ENCODE measurements at places on chromosomes 11 and 22.

DNA sequence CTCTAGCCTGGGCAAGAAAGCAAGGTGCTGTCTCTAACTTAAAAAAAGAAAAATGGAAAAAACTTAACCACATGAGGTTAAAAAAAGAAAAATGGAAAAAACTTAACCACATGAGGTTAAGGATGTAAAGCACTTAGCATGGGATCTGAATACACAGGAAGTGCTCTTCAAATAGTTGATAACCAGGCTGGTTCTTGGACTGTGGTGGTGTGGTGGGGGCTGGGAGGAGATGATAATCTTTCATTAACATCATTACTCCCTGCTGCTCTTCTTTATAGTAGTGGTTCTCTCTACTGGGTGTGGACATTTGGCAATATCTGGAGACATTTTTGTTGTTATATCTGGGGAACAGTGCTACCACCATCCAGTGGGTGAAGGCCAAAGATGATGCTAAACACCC, 88.4 kb downstream of the TTC17 start:
- DNase-seq = no peak

GRCh38 chr22:49755631-49756001, 72.1 kb downstream of the BRD1 start:
- no peak for DNase-seq

GRCh38 chr22:20205464-20205963, 54.7 kb upstream of the CCDC188 start:
- DNase-seq = no peak

DNA sequence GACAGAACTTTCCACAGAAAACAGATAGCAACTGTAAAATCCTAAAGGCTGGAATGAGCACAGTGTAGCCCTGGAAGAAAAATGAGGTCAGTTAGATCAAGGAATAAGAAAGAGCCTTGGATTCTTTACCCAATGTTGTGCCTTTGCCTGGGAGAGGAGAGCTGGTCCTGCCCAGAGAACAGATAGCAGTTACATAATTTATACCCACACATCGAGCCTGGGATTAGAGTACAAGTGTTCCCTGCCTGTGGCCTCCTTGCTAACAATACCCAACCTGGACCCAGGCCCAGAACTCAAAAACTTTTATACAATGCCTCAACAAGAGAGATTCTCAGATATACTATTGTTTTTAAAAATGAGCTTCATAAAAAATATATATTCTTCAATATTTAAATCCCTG, 1998.4 kb downstream of the LRRC4C start:
- DNase-seq = no peak

- no peak for DNase-seq
Measured at GRCh38 chr22:31229402-31230079, 17.4 kb downstream of the LIMK2 start.

- no peak for DNase-seq
Measured at GRCh38 chr22:45029501-45029900, 19.7 kb upstream of the PHF21B start.

- DNase-seq = no peak
Measured at GRCh38 chr11:107593951-107594350, 3.0 kb downstream of the ELMOD1 start.

GRCh38 chr11:113937918-113938317, 33.3 kb downstream of the HTR3B start:
- no peak for DNase-seq

DNA sequence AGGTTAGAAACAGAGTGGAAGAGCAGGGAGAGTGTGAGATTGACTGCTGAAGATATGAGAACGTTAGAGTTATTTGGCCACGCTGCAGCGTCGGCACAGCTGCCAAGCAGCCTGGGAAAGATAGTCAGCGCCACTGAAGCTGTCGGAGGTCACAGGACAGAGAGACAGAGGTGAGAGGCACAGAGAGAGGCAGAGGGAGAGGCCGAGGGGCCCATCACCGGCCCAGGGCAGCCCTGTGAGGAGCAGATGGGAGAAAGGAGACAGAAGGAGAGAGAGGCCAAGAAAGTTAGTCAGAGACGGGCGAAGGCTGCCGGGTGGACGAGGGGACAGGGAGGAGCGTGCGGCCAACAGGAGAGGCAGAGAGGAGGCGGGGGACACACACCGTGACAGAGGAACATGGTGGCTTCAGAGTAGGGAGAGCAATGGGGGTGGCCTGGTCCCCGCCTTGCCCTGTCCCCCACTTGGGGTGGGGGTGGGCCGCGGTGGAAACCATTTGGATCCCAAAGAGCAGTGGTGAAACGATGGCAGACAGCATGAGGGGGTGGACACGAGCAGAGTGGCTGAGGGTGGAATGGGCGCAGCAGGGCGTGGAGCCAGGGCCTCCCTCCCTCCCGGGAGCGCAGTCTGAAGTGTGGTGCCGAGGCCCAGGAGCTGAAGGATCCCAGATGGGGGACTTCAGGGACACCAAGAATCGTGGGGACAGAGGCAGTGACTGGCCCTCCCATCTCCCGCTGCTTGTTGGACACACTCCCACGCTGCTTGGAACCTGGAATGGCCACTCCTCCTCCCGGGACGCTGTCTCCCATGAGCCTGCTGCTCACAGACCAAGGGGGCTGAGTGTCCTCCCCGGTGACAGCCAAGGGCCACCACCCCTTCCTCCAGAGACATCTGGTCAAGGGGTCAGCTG, 26.6 kb downstream of the LRRC10B start:
- DNase-seq = no peak

DNA sequence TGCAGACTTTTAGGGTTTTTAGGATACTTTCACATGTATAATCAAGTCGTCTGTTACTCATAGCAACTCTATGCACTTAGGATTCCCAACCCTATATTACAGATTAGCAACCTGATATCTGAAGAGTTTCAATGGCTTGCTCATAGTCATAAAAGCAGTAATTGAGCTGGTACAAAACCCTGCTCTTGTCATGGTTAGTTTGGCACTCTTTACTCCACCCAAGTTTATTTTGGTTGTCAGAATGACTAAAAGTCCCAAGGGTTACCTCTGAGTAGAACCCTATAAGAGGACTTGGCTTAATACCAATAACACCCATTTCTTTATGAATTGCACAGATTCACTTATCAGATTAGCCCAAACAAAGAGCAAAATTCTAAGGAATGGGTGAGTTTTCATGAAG, 550.6 kb downstream of the SOX6 start:
- no peak for DNase-seq

DNA sequence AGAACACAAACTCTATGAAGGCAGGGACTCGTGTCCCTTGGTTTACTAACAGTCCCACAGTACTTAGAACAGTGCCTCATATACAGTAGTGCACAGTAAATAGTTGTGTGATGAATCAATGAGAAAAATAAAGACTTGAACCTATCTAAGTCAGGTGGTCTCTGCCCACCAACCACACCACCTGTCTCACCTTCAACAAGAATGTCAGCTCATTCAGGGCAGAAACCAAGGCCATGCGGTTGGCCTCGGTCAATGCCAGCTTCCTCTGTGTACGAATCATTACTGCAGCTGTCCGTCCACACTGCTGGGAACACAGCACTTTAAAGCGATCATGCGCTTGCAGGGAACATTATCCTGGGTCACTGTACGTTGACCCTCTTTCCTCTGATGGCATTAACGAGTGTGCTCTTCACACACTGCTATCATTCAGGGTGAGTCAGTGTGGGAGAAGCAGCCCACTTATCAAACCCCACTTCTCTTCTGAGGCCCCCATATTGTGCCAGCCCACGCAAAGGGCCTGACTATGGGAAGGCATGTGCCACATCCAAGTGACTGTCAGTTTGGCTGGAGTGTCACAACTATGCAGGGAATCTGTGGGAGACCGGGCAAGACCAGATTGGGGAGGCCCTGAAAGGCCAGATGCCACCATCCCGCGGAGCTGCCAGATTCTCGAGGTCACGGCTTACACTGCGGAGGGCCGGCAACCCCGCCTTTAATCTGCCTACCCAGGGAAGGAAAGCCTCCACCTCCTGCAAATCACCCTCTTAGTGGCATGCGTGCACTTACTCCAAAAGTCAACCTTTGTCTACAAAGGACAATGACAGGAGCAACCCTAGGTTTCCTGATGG, 36.1 kb downstream of the LARGE1 start:
- DNase-seq = no peak

DNA sequence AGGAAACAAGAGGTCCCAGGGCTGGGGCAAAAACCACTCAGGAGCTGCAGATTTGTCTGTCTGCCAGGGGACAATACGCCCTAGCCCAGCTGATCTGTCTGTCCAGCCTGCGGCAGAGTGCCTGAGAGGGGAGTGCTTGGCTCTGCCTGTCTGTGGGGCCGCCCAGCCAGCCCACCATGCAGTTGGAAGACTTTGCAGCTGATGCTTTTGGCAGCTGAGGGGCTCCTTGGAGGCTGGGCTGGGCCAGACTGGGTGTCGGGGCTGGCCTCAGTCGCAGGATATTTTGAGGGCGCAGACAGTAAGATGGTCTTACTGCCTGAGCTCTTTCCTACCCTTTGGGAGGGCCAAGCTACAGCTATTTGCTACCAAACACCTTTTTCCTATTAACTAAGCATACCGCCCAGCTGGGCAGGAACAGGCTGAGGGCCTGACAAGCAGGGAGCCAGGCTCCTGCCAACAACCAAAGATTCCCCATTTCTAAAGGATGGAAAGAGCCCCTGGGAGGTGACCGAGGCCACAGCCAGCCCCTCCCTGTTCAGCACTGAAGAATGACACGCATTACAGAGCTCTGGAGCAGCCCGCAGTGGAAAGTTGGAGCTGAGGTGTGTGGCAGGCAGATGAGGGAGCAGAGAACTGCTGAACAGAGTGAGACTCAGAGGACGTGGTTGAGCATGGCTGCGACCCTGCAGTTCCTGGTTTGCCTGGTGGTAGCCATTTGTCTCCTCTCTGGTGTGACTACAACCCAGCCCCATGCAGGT, at the start of gene FAM180B:
Gene FAM180B (plus strand): TSS at position 581 of the 758 bp plus-strand sequence. CDS start 91 bp downstream, at position 672.
- no peak for DNase-seq

DNA sequence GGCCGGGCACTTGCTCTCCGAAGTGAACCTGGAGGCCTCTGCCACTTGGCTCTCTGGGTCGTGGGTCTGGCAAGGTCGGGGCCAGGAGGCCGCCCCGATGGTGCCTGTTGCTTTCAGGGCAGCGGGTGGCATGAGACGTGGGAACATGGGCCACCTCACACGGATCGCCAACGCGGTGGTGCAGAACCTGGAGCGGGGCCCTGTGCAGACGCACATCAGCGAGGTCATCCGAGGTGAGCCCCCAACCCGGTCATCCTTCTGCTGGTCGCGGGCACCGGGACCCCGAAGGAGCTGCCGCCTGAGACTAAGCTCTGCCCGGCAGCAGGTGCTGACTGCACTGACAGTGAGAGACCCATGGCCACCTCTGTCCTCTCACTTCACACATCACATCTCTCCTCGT, 40.0 kb downstream of the SBF1 start:
- DNase-seq = no peak

GRCh38 chr22:43829904-43830851, 18.1 kb upstream of the EFCAB6 start:
- no peak for DNase-seq

- DNase-seq = no peak
Measured at GRCh38 chr11:12727563-12728211, 53.5 kb downstream of the TEAD1 start.

GRCh38 chr22:46444390-46444854, 93.0 kb downstream of the CELSR1 start:
- no peak for DNase-seq

DNA sequence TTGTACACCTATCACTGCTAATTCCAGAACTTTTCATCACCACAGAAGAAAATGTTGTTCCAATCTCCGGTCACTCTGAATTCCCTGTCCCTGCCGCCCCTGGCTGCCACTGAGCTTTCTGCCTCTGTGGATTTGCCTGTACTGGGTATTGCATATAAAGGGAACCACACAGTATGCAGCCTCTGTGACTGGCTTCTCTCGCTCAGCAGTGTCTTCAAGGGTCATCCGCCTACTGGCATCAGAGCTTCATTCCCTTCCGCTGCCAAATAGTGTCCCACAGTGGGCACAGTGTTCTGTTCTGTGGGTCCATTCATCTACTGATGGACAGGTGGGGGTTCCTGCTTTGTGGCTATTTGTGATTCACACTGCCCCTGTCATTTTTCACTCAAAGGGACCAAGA, 5.3 kb downstream of the DHCR7 start:
- no peak for DNase-seq

DNA sequence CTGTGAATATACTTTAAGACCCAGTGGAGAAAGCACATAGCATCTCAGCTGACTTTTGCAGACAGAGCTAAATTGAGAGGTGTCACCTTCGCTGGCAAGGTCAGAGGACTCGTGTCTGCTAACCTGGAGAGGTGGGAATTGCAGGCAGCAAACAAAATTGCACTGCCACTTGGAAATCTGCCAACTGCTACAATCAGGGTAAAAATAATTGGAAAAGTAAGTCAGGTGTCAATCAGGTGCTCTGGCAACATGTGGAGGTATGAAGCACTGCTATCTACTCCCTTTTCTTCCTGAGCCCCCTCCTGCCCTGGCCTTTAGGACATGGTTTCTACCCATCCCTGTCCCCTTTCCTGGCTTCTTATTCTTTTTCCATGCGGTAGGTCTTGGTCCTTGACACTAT, 24.1 kb upstream of the LRRC55 start:
- no peak for DNase-seq

GRCh38 chr11:120781486-120782120, 242.3 kb upstream of the TBCEL start:
- DNase-seq = no peak

- no peak for DNase-seq
Measured at GRCh38 chr11:32616903-32617302, 33.3 kb downstream of the EIF3M start.

GRCh38 chr22:46363611-46364321, 28.3 kb downstream of the TRMU start:
- DNase-seq = no peak

DNA sequence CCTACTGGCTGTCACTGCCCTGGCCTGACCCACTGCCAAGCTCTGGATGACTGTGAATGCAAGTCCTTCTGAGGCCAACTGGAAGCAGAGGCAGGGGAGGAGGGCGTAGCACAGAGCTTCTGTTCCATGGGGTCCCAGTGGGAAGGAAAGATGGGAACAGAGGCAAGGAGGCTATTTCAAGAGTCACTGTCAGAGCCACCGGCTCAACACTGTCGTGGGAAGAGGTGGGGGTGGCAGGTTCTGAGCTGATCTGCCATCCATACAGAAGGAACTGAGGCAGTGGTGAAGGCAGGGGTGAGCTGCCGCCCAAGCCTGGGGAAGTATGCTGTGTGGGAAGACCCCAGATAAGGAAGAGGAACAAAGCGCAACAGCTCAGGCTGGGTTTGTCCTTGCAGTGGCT, 54.7 kb downstream of the SGSM3 start:
- no peak for DNase-seq

GRCh38 chr22:44592126-44592823, 94.2 kb upstream of the RTL6 start:
- no peak for DNase-seq

GRCh38 chr11:117809236-117810055, 12.4 kb upstream of the DSCAML1 start:
- peak; percentile 69 for DNase-seq
